RPMI8226 (cell line): ENCODE measurements at places on chromosomes 12 and 14.

DNA sequence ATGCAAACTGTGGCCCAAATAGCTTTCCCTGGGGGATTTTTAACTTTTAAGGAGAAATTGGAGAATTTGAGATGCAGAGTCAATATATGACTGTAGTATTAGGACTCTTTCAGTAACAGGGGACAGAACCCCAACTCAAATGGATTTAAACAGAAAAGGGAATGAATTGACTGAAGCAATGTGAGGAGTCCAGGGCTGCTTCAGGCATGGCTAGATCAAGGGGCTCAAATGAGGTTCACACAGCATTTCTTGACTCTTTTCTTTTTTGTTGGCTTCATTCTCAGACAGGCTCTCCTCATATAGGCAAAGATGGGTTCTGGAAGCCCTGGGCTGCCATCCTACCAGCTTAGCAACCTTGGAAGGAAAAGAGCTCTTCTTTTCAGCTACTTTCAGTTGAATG is 13.6 kb downstream of the HNF1A start:
- DNase-seq, result no peak

- DNase-seq, result no peak
These were observed 18.1 kb downstream of the KITLG start for GRCh38 chr12:88562151-88562550.

- peak; percentile 43 for DNase-seq
These were observed at the start of gene SLC35F4 for GRCh38 chr14:57865403-57866198. Gene SLC35F4, minus strand, starts transcription at chr14:57866092.

GRCh38 chr14:64688031-64688430 is 16.2 kb upstream of the PLEKHG3 start:
- DNase-seq, result no peak

GRCh38 chr12:56300644-56301464 is 724 bp upstream of the CS start:
- DNase-seq, result no peak

DNA sequence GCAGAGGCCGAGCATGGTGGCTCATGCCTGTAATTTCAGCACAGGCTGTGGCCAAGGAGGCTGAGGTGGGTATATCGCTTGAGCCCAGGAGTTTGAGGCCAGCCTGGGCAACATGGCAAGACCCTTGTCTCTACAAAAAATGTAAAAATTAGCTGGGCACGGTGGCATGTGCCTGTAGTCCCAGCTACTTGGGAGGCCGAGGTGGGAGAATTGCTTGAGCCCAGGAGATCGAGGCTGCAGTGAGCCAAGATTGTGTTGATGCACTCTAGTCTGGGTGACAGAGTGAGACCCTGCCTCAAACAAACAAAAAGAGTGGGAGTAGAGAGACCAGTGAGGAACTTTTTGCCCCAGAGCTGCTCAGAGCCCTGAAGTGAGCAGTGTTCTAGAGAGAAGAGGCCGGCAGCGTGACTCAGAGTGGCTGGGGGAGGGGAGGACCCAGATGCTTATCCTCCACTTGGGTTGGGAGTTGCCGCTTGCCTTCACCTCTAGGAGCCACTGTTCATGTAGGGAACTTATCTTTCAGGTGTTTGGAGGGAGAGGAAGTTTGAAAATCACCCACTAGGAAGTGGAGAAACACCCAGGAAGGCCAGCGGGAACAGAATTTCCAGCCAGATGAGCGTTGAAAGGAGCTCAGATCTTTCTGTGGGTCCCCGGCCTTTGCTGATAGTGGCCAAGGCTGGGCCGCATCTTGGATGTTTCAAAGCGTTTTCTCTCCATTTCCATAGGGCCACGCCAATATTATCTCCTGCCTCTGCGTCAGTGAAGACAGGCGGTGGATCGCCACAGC is 15.3 kb downstream of the CFAP251 start:
- DNase-seq, result no peak

GRCh38 chr14:75711796-75712211 is 50.8 kb downstream of the TTLL5 start:
- DNase-seq, result no peak

DNA sequence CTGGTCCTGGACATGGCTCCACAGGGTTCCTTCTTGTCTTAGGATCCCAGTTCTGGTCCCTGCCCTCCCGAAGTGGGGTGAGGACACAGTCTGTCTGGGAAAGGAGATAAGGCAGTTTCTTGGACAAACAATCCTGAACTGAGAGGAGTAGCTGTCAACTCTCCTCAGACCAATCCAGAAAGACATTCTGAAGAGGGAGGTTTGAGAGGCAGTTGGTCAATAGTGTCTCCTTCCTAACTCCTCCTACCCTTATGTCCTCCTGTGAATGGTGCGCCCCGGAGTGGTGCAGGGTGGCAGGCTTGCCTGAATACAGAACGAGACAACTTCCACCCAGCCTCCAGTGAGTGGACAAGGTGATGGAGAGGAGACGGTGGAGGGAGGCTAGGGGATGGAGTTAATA is 15.4 kb upstream of the ASIC1 start:
- DNase-seq, result no peak

- no peak for DNase-seq
These were observed 27.8 kb downstream of the CHGA start for GRCh38 chr14:92950773-92951172.

DNA sequence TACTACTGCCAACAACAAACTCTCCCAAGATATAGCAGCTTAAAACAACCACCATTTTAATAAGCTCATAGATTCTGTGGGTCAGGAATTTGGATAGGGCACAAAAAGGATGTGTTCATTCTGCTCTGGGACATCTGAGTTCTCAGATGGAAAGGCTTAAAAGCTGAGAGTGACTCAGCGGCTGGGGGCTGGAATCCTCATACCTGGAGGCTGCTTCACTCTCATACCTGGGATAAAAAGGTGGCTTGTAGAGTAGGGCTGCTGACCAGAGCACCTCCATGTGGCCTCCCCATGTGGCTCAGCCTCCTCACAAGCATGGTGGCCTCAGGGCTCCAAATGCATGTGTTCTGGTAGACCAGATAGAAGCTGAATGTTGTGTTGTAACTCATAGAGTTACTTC is 20.2 kb upstream of the PELI2 start:
- no peak for DNase-seq
